ENCODE measurements at places on chromosomes 11 and 22.

DNA sequence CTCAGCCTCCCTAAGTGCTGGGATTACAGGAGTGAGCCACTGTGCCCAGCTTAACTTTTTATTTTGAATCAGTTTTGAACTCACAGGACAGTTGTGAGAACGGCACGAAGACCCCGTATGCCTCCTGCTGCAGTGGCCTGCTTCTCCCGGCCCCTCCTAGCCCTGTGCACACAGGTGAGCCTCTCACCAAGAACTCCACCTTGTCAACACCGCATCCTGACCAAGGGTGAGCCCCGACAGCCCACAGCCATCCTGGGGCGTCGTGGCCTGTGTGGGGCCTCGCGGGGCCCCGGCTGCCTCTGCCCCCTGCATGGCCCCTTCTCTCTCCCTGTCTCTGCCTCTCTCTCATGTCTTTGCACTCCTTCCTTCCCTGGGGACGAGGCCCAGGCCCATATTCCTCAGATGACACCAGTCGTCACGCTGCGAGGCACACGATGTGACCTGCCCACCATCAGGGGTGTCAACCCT is 38.8 kb downstream of the GNB1L start:
- no peak for DNase-seq

- no peak for DNase-seq
These were observed 18.4 kb downstream of the RTL6 start for GRCh38 chr22:44479662-44480061.

DNA sequence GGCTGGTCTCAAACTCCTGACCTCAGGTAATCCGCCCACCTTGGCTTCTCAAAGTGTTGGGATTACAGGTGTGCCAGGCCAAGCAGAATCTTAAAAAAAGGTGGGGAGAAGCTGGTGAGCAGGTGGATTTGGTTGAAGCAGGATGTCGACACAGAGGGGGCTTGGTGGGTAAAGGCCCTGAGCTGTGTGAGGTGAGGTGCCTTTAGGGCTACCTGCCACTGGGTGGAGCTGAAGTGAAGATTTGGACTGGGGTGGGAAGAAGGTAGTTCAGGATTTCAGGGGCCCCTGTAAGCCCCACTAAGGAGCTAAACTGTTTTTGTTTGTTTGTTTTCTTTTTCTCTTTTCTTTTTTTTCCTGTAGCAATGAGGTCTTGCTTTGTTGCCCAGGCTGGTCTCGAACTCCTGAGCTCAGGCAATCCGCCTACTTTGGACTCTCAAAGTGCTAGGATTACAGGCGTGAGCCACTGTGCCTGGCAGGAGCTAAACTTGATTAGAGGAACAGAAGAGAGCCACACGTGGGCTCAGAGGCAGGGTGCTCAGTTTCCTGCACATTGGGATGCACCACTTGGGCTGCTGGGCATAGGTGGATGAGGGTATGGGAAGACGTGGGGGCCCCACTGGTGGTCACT is 6.0 kb downstream of the P2RX6 start:
- DNase-seq, result no peak

DNA sequence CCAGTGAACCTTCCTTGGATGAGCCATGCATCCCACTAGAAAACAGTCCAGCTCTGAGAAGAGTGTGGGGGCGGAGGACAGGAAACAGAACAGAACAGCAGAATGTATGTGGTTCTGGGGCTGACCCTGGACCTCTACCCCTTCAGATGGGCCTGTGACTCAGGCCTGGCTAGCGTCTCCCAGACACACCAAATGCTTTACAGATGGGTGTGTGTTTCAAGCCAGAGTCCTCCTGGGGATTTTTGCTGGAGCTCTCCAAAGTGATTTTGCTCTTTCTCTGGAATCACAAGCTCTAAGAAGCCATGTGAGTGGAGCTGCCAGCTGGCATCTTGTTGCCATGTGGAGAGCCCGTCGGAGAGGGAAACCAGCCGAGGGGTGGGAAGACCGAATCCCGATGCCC is 13.2 kb upstream of the C1QTNF4 start:
- DNase-seq, result no peak

DNA sequence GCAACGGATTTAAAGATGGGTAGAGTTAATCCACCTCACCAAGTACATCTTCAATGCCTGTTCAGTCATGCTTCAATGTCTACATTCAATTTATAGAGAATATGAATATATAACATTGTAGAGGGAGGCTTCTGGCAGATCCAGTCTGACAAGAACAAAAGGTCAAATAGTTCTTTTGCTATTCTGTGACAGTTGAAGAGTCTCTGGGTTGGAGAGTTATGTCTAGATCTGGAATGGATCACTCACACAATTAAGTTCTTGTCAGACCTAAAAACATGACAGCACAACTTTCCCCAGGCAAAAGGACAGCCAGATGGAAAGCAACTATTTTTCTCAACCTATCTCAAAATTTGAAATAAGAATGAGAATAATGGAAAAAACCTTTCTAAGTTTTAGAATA is 15.3 kb upstream of the GAB2 start:
- DNase-seq, result no peak

DNA sequence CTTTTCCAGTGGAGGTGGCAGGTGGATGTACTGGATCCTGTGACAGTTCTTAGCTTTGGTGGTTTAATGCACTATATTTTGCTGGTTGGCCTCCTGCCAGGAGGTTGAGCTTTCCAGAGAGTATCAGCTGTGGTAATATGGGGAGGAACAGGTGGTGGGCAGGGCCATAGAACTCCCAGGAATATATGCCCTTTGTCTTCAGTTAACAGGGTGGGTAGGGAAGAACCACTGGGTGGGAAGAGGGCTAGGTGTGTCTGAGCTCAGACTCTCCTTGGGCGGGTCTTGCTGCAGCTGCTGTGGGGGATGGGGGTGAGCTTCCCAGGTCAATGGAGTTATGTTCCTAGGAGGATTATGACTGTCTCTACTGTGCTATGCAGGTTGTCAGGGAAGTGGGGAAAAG is 203.8 kb downstream of the DLG2 start:
- DNase-seq, result no peak

DNA sequence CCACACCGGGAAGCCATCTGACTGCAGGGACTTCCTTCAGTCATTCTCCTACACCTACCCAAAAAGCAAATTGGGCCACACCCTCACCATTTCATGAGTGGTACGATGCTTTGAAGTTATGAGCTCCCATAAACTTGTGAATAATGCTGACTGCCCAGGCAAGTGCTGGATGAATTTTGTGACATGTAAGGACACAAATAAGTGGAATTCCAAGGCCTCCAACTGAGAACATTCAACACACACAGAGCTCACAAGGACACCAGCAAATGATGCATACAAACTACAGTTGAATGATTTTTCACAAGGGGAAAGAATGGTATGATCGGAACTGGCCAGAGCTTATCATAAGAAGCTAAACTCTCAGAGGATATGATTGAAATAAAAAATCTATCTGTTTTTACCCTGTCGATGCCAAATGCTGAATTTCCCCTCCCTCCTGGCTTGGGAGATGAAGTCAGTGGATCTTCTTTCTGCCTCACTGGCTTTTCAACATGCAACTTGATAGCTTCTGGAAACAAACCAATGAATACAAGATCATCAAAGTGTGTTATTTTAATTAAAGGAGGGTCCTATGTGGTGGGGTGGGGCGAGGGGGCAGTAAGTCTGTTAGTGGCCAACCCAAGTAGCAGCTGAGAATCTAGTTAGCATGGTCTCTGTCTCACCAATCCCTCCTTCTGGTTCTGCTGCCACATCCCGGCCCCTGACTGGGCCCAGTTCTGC is 123.8 kb downstream of the WT1 start:
- DNase-seq, result no peak

- no peak for DNase-seq
These were observed 3.8 kb upstream of the MPPED1 start for GRCh38 chr22:43408009-43408408.

- DNase-seq, result no peak
These were observed 85.2 kb upstream of the FGF3 start for GRCh38 chr11:69904161-69904973.

- DNase-seq, result no peak
These were observed 78.8 kb downstream of the CTTN start for GRCh38 chr11:70477176-70477575.

DNA sequence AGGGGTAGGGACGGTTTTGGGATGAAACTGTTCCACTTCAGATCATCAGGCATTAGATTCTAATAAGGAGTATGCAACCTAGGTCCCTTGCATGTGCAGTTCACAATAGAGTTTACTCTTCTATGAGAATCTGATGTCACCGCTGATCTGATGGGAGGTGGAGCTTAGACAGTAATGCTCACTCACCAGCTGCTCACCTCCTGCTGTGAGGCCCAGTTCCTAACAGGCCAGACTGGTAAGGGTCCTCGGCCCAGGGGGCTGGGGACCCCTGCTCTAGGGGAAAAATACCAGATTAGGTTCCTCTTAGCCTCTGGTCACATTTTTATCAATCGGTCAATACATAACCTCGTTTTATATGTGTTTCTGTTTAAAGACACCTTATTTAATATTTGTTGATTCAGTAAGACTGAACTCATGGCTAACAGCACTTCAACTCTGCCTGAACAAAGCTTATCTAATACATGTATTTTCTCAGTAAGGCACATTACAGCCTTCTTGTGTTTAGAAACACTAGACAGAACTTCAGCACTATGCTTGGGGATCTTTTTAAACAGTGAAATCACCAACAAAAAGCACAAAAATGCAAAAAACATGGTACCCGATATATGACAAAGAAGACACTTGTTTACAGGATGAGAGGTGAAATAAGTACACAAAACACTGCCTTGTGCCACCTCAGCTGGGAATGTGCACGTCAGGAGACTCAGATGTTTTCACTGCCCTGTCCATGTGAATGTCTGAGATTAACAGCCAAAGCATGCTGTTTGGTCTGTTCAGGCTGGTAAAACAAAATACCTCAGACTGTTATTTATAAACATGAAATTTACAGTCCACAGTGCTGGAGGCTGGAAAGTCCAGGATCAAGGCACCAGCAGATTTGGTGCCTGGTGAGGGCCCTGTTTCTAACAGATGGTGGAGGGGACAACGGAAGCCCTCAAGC is 107.5 kb downstream of the USP35 start:
- DNase-seq, result no peak

DNA sequence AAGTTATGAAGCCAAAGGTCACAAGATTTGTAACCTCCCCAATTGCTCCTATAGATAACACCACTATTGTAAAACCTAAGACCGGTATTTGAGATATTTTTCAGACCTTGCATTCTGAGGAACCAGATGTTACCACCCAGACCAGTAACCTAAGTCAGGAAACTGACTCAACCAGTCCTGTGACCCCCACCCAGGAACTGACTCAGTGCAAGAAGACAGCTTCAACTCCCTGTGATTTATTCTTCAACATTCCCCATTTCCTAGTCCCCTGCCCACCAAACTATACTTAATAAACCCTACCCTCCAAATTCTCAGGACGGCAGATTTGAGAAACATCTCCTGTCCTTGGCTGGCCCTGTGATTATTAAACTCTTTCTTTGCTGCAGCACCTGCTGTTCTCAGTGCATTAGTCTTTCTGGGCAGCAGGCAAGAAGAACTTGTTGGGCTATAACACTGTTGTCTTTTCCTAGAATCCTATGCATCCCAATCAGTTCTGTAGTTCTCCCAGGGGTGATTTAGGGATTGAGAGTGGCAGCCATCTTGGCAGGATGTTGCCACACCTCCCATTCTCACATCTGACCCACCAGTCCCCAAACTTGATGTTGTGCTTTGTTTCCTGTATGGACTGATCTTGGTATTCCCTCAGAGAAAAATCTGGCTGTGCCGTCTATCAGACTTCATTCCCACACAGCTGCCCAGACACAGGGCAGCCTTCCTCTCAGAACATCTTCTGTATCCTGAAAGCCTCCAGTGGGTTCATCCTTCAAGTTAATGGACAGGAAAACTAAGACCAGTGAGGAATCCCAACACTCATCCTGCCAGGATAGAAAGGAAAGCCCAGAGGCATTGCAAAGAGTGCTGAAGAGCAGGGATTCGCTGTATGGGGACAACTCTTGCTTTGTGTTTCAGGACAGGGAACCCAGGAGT is 104.0 kb downstream of the PDE2A start:
- no peak for DNase-seq

GRCh38 chr11:131066551-131066950 is 150.3 kb upstream of the SNX19 start:
- no peak for DNase-seq

DNA sequence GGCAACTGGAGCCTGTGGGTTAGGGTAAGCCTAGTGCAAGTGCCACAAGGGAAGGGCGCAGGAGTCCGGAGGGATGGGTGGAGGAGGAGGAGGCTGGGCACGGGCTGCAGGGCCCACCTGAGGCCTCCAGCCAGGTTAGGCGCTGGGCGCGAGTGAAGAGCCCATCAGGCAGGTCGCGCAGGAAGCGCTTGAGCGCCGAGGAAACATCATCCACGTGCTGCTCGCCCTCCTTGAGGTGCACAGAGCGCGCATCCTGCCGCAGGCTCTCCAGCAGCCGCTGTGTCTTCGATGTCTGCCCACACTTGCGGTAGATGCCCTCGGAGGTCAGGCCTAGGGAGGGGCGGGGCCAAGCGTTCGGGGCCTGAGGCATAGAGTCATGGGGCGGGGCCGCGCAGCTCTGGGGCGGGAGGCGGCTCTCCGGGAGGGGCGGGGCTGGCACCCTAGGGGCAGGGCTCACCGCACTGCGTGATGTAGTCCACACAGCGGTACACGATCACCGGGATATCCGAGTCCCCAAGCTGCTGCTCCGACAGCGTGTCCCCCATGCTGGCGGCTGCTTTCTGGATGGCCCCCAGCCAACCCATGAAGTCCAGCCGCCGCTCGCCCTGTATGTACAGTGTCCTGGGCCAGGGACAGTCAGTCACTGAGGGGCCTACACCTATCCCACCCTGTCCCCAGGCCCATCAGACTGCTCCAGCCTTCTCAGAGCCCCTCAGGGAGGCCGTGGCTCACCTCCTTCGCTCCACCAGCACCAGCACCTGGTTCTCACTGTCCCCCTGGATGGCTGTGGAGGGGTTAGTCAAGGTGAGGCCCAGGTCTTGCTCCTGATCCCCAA is 22.9 kb upstream of the PDE2A start:
- DNase-seq, result no peak

DNA sequence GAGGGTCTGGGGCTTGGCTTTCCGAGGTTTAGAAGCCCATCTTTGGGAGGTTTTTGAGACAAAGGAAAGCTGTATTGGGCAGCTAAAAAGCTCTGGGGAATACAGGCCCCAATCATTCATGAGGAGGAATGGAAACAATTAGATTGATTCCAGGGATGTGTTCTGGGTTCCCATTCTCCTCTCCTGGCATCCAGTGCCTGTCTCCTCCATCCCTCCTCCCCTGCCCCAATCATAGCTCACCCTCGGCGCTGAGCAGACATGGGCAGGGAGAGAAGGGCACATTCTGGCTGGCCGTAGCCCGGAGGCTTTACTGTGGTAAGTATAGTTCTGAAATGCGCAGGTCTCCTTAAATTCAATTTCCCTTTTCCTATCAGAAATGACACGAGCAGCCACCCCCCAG is 42.4 kb downstream of the ABTB2 start:
- no peak for DNase-seq

GRCh38 chr11:129287920-129288319 is 87.7 kb upstream of the BARX2 start:
- no peak for DNase-seq
